Thymus (tissue), 14 donors: ENCODE measurements at places on chromosomes 2 and 18. TPM values are rescaled to one million over a fixed set of nuclear protein-coding genes. Genes with fewer than 3 reads are reported as not detected.
A peak's percentile ranks its signal among the peaks of the same experiment; 100 is the strongest.

The CCDC150 gene
- total RNA-seq, result 8.6 TPM

The PSMA8 gene
- total RNA-seq, result 0.66 TPM

The CHST9 gene
- total RNA-seq, result 0.24 TPM

The REG3G gene
- total RNA-seq, result 0.09 TPM

The TRIP12 gene
- 119 TPM for total RNA-seq

The KYNU gene
- total RNA-seq, result 6.6 TPM

The TEX44 gene
- total RNA-seq, result not detected

The KCNE4 gene
- total RNA-seq, result 0.71 TPM

The MYO7B gene
- 4.4 TPM for total RNA-seq

The AQP12B gene
- total RNA-seq, result under 0.01 TPM

- no peak for DNase-seq
These were observed 440.9 kb downstream of the PTPRM start for GRCh38 chr18:8008033-8008432.

DNA sequence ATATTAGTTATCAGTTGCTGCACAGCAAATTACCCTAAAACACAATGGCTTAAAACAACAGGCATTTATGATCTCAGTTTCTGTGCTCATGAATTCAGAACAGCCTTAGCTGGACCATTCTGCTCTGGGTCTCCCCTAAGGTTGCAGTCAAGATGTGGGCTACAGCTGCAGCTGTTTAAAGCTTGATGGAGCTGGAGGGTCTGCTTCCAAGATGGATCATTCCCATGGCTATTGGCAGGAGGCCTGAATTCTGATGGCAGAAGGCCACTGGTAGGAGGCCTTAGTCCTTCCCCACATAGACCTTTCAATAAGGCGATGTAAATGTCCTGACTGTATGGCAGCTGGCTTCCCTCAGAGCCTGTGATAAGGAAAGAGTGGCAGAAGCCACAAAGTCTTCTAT is 118.6 kb upstream of the SERPINE2 start:
- no peak for DNase-seq

DNA sequence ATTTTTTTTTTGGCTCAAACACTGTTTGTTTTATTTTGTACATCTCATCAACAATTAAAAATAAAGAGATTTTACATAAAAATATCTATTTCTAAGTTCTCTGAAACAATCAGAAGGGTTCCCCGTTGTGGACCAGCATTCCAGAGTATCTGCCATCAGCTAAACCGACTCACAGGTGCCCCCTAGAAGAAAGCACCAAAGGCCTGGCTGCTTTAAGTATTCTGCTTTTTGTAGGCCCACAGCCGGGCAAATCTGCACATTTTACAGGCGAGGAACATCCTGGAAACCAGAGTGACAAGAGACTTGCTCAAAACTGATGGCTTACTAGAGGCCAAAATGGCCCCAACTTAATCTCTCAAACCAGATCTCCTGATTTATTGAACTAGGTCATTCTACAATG is 82.2 kb upstream of the SETBP1 start:
- DNase-seq, result no peak

- DNase-seq, result no peak
These were observed 261.5 kb downstream of the CELF4 start for GRCh38 chr18:37304012-37304680.

DNA sequence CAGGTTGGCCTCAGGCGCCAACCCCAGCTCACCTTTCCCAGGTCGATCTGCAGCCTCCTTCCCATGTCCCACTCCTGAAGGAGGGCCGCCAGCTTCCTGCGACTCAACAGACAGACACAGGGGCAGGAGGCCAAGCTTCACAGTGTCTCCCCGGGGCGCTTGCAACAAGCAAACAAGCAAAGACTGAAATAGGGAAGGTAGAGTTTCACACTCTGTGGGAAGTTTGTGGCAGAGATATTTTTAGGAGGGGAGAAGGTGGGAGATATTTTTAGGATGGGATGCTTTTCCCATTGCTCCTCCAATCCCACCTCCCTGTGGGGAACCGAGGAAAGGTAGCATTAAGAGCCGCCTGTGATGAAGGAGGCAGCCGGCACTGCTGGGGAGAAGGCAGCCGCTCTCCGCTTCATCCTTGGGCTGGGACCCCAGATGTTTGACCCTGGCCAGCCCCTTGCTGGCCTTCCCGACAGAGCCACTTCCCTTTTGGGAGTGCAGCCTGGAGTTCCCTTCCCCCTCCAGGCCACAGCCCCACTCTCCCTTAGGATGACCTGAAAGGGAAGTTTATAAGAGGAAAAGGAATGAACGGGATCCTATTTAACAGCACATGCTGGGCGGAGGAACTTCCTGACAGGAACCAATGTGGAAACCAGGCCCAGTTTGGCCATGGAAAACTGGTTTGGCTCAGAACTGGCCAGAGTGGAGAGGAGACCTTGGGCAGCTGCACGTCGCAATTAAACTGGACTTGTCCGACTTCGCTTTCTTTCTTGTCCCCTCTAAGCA is 142.2 kb upstream of the SMAD2 start:
- DNase-seq, result no peak

DNA sequence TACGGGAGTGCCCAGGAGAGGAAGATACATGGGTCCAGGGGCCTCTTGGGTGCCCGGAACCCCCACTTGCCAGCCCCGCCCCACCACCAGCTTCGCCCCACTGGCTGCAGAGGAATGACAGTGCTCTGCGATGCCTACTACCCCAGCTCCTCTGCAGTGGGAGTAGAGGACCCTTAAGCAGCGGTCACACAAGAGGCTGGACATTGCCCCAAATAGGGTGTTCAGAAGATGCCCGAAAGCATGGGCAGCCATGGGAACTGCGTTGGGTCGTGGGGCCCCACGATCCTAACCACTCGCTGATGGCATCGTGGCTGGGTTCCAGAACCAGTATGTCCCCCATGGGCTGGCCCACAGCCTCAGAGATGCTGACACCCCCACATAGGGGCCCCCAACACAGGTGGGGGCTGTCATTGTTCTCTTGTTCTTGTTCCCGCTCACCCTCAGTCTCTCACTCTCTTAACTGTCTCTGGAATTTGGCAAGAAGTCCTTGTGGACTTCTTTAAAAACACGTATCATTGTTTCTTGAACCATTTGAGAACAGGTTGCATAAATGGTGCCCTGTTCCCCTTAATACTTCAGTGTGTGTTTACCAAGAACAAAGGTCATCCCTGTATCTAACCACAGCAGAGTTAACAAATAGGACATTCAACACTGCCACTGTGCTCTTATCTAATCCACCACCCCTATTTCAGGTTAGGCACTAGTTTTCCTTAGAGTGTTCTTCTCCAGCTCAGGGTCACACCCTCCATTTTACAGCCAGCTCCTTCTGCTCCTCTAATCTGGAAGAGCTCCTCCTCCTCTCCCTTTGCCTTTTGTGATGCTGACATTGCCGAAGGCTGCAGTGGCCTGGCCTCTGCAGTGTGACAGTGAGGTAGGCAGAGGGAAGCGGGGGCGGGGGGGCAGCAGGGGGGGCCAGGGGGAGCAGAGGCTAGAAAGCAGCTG is 76.3 kb downstream of the STPG4 start:
- DNase-seq, result no peak

GRCh38 chr18:12637901-12638643 is 19.8 kb downstream of the SPIRE1 start:
- no peak for DNase-seq

- DNase-seq, result no peak
These were observed 427.0 kb upstream of the KCNH7 start for GRCh38 chr2:163265562-163265961.

DNA sequence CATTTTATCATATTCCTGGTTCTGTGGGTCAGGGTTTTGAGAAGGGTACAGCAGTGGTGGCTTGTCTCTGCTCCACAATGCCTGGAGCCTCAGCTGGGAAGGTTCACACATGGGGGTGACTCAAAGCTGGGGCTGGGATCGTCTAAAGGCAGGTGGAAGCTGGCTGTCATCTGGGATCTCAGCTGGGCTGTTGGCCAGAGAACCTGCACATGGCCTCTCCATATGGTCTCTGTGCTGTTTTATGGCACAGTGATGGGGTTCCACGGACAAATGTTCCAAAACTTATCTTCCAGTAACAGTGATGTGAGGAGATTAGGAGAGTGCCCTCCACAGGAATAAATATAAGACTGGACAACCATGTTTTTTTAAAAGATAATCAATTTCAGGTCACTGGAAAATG is 191.4 kb downstream of the SS18 start:
- DNase-seq, result no peak

- DNase-seq, result no peak
These were observed 29.8 kb downstream of the EML4 start for GRCh38 chr2:42199002-42199401.

GRCh38 chr2:158926478-158926948 is 41.9 kb upstream of the TANC1 start:
- DNase-seq, result no peak

DNA sequence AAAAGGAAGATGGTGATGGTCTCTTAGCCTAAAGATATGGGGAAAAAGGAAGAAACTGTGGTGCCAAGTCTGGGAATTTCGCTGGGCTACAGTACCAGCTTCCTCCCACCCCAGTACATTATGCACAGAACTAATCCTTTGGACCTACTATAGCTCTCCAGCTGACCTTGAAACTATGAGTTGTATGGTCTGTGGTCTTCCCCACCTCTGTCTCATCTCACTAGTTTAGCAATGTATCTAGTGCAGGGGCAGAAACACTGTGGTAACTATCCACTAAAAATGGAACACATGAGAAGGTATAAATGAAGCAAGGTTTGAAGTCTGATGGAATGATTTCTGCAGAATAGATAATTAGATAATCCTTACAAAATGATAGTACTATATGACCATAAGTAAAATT is 190.4 kb upstream of the CCDC150 start:
- no peak for DNase-seq

DNA sequence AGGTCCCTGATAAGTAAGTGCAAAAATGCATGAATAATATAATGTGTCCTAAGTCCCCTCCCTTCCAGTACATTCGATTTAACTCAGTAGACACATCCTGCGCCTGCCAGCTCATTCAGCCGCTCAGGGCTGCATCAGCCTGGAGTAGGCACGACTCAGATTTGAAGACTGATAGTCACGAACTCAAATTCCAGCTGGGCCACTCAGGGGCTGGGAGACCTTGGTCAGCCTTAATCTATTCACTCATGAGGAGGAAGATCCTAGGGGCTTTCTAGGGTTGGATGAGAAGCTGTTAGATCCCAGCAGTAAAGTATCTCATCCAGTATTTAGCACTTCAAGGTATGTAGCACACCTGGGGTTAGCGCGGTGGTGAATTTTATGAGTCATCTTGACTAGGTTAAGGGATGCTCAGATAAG is 98.9 kb upstream of the ODC1 start:
- DNase-seq, result no peak

DNA sequence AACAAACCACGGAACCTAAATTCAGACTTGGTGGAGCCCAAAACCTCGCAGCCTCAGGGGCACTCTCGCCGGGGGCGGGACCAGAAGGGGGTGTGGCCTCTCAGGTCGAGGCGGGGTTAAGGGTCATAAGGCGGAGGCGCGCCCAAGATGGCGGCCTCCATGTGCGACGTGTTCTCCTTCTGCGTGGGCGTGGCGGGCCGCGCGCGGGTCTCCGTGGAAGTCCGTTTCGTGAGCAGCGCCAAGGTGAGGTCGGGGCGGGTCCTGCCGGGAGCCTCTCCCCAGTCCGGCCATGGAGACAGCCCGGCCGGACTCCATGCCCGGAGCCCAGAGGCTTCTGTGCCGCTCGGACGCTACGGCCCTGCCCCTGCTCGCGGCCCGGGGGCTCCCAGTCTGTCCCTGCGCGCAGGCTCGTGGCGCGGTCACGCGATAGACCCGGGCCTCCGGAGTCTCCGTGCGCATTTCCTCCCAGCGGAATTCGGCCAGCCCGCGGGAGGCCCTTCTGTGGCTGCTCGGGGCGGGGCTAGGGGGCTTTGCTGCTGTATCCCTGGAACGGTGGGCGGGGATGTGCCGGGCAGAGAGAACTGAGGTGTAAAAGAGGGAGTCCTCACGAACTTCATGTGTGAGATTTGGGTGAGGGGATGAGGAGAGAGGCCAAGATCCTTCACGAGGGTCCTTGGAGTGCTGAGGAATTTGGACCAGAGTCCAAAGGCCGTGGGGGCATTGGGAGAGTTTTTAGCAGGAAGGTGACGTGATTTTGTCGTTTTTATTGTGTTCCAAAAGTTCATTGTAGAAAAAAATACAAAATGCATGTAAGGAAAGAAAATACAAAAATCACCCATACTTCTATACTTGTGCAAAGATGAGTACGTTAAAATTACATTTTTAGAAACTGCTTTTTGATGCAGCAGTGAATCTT is at the start of gene SMYD5:
Gene SMYD5, plus strand, starts transcription at position 126 of the 916 bp plus-strand sequence. Its CDS starts 22 bp downstream, at position 148.
- peak; percentile 67 for DNase-seq

DNA sequence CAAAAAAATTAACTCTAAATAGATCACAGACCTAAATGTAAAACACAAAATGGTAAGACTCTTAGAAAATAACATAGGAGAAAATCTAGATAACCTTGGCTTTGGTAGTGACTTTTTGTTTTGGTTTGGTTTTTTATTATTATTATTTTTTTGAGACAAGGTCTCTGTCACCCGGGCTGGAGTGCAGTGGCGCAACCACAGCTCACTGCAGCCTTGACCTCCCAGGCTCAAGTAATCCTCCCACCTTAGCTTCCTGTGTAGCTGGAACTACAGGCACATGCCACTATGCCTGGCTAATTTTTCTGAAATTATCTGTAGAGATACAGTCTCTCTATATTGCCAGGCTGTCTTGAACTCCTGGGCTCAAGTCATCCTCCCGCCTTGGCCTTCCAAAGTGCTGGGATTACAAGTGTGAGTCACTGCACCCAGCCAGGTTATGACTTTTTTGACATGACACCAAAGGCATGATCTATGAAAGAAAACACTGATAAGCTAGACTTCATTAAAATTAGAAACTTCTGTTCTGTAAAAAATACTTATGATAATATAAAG is 88.0 kb downstream of the HNRNPLL start:
- no peak for DNase-seq

- no peak for DNase-seq
These were observed 25.2 kb downstream of the DYTN start for GRCh38 chr2:206692971-206693370.

DNA sequence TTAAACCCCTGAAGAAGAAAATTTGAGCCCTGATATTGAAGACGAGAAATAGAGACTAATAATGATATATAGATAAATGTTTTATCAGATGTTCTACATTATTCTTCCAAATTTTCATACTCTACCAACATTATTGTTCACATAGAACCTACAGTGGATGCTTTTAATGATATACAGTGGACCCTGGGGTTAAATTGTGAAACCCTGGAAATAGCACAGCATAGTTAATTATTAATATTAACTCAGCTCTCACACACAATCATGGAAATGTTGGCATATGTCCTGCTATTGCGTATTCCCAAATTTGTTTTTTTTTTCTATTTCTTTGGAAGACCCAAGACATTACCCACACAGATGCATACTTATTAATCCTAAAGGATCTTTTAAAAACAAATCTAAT is 579.9 kb downstream of the CCDC85A start:
- no peak for DNase-seq

- no peak for DNase-seq
These were observed 11.1 kb downstream of the SCN3A start for GRCh38 chr2:165192729-165193128.

DNA sequence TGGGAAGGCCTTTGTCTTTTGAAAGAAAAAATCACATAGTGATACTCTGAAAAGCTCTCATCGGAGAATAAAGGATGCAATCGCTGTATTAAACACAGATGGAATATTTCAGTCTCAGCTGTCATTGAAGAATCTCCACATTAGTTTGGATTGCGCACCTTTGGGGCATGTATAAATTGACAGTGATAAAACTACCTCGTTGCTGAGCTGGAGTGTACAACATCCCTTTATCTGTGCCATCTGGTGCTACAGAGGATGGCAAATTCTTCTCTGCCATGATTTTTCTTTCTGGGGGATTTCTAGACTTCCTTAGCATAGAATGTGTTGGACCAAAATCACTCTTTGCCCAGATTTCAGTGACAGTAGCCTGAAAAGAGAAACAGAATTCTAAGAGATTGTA is 185.3 kb downstream of the PARD3B start:
- DNase-seq, result no peak

GRCh38 chr18:11840493-11840892 is 10.7 kb upstream of the CHMP1B start:
- no peak for DNase-seq
